ENCODE measurements at places on chromosomes 12 and 14. TPM values are rescaled to one million over a fixed set of nuclear protein-coding genes. Genes with fewer than 3 reads are reported as not detected.

The TEX52 gene
- polyA plus RNA-seq = not detected

The KLHL33 gene
- polyA plus RNA-seq = 0.08 TPM

The CCDC38 gene
- 0.05 TPM for polyA plus RNA-seq

The P2RX7 gene
- polyA plus RNA-seq = 11.4 TPM

The RASSF9 gene
- polyA plus RNA-seq = 2.3 TPM

The FIGNL2 gene
- polyA plus RNA-seq = 0.71 TPM

The KRT83 gene
- polyA plus RNA-seq = not detected

The ABCD2 gene
- 0.13 TPM for polyA plus RNA-seq

The RIPK3 gene
- polyA plus RNA-seq = 23.4 TPM

The JAG2 gene
- polyA plus RNA-seq = 23.6 TPM

DNA sequence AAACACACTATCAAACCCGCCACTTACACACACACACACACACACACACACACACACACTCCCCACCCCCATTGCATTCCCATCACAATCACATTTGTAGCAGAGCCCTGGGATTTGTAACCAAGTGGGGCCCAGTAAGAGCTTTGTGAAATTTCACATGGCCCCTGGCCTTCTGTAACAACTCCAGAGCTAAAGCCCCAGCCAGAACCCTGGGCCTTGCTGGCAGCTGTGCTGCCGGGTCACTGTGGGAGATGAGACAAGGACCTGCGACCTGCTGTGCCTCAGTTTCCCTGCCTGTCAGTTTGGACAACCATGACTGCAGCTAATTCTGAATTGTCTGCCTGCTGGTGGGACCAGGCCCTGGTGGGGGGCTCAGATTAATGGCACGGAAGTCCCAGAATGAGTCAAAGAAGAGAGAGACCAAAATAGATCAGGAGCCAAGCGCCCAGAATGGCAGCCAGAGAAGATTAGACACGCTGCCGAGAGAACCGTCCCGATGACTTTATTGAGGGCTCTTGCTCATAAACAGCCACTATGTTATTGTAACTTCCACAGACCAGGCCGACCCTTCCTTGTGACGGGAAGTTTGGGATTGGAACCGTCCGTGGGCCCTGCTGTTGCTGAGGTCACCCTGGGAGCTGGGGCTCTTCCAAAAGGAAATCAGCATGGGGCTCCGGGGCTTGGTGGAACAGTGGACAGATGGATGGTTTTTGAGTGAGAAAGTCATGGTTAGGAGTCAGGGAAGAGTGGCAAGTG is 123.1 kb downstream of the ZFP36L1 start:
- no peak for DNase-seq

DNA sequence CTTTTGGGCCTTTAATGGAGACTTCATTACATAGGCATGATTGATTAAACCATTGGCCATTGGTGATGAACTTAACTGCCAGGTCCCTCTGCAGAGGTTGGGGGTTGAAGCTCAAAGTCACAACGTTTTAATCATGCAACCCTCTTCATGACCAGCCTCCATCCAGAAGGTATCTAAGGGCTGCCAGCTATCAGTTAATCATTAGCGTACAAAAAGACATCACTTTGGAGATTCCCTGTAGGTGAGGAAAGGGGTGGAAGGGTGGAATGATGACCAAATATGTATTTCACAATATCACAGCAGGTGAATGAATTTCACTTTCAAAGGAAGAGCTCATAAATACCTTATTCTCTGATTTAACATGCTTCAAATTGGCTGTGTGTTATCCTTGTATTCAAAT is 92.0 kb downstream of the MIPOL1 start:
- DNase-seq = no peak

GRCh38 chr14:25463480-25463879 is 413.5 kb upstream of the STXBP6 start:
- no peak for DNase-seq

- no peak for DNase-seq
Measured at GRCh38 chr12:71183846-71184245, 26.0 kb upstream of the TSPAN8 start.

- peak; percentile 66 for DNase-seq
Measured at GRCh38 chr12:116066381-116067230, 210.9 kb downstream of the MED13L start.

DNA sequence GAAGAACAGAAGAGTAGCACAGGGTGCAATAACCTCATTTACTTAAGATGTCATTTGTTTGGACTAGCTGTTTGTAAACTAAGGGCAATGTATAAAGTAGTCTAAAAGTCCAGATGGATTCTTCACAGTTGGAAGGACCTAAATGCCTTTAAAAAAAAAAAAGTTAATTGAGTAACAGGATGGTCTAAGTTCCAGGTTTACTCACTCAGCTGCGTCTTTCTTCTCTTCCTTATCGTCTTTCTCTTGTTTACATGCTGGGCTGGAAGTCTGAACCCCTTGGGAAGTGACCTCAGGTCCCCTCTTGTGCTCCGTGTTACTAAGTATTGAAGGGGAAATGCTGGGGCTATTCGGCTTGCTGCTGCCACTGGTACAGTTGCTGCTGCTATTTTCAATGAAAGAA is 82.5 kb downstream of the SH2B3 start:
- DNase-seq = peak; percentile 4

- DNase-seq = peak; percentile 91
Measured at GRCh38 chr12:128381541-128381940, 114.6 kb downstream of the TMEM132C start.

GRCh38 chr14:29236848-29237247 is 470.3 kb downstream of the FOXG1 start:
- no peak for DNase-seq

DNA sequence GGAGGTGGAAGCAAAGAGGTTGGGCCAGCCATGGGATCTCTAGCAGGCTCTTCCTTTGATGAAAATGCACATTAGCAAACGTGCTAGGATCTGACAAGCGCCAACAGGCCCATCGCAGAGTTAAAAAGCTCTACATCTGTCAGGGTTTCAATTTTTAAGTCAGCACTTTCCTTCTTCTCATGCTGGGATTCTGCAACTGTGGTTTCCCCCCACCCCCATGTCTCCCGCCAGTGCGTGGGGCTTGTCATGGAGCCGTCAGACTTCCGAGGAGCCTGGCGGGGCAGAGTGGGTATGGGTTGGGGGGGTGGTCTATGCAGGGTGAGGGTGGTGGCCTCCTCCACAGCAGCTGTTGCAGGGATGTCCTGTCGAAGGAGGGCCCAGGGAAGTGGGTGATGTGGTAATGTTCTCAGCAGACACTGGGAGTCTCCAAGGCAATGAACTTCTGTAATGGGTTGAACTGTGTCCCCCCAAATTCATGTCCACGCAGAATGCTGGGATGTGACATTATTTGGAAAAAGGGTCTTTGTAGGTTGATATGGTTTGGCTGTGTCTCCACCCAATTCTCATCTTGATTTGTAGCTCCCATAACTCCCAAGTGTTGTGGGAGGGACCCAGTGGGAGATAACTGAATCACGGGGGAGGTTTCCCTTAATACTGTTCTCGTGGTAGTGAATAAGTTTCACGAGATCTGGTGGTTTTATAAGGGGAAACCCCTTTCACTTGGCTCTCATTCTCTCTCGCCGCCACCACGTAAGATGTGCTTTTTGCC is 115.2 kb upstream of the MAP1LC3B2 start:
- DNase-seq = no peak

DNA sequence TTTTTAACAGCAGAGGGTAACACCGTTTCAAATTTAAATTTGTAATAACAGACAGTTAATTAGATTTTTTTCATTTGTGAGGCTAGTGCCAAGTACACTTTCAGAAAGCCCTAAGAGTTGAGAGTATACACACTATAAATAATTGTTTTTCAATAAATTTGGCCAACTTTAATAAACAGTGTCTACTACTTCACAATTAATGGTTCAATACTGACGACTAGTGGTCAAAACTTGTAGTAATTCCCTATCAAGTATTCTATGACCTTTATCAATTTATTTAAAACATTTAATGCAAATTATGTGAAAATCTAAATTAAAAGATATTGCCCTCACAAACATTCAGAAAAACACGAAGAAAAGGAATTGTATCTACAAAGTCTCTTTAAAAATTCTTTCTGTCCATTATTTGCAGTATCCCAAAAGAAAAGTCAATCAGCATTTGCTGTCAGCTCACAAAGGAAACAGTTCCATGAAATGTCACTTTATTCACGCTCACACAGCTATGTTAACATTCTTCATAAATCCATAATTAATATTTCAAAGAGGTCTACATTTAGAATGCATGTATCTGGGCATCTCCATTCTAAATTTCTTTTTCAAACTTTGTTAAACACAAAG is 91.2 kb downstream of the CEP128 start:
- DNase-seq = no peak

GRCh38 chr12:69252033-69252432 is 12.7 kb downstream of the CPSF6 start:
- DNase-seq = no peak

- DNase-seq = peak; percentile 13
Measured at GRCh38 chr12:71392521-71393145, 47.0 kb upstream of the LGR5 start.

GRCh38 chr12:67096533-67097318 is 172.4 kb upstream of the CAND1 start:
- DNase-seq = no peak

GRCh38 chr12:108016022-108016564 is 113.0 kb upstream of the WSCD2 start:
- no peak for DNase-seq

- DNase-seq = no peak
Measured at GRCh38 chr12:25976289-25976688, 17.8 kb downstream of the RASSF8 start.

DNA sequence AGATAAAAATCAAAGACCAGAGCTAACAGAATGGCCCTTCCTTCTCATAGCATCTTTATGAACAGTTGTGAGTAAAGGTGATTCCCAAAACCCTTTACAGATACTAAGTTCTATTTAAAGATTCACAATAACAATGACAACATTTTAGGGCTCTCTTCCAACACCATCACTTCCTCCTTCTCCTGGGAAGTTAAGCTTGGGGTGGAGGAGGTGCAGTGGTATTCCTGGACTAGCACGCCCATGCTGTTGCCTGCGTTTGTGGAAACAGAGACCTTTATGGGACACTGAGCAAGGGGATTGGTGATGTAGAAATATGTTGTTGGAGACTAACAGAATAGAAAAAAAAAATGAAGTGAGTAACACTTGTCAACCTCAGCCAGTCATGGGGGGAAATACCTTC is 22.5 kb downstream of the SYNE2 start:
- DNase-seq = peak; percentile 39

GRCh38 chr12:44357494-44357893 is 518.6 kb downstream of the NELL2 start:
- no peak for DNase-seq

DNA sequence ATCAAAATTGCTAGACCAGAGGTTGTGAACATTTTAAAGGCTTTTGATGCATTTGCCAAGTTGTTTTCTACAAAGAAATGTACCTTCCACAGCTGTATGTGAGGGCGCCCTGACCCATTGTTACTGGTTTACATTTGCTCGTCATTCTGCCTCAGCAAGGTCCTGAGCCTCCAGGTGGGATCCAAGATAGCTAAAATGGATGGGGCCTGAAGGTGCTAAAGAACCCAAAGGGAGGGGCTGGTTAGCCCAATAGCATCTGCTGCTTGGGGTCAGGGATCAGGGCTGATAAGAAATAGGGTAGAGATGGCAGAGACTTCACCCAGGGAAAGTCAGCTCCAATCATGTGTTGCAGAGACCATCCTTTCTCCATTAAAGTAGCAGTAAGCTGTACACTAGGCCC is 43.1 kb downstream of the GALNT16 start:
- DNase-seq = no peak

- DNase-seq = no peak
Measured at GRCh38 chr12:45655186-45655585, 74.3 kb upstream of the ARID2 start.

- no peak for DNase-seq
Measured at GRCh38 chr14:101813171-101813759, 51.8 kb downstream of the PPP2R5C start.

DNA sequence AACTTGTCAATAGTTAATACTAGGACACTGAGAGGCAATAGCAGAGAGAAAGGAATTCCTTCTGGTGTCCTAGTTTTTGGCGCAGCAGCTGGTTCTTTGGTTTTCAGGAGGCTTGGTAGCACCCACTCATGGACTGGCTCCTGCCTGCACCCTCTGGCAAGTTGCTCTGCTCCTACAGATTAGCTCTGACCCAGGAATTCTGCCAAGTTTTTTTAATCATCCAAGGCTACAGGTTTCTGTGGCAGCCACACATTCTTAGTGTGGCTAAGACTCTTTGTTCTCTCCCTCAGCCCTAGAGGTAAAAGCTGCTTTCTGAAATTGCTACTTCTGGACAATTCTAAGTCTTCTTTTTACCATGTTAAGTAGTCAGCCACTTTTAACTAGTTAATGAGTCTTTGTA is 72.0 kb upstream of the FKBP4 start:
- DNase-seq = no peak

DNA sequence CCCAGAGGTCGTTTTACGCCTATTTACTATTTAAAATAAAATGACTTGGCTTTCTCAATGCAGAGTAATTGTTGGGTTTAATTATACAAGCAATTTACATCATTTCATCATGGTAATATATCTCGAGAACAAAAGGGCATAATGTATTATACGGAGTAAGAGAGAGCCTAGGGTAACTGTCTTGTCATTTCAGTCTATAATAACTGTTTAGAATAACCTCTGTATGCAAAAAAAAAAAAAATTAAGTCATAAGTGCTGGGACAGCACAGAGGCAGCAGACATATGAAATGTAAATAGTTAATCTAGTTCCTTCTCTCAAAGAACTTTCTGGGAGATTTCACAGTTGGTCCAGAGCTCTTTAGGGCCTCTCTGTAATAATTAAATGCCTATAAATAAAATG is 284.9 kb downstream of the TMTC2 start:
- DNase-seq = no peak

- no peak for DNase-seq
Measured at GRCh38 chr14:52328276-52328675, 14.2 kb downstream of the PTGER2 start.

- DNase-seq = no peak
Measured at GRCh38 chr14:80364274-80364673, 153.0 kb upstream of the DIO2 start.

DNA sequence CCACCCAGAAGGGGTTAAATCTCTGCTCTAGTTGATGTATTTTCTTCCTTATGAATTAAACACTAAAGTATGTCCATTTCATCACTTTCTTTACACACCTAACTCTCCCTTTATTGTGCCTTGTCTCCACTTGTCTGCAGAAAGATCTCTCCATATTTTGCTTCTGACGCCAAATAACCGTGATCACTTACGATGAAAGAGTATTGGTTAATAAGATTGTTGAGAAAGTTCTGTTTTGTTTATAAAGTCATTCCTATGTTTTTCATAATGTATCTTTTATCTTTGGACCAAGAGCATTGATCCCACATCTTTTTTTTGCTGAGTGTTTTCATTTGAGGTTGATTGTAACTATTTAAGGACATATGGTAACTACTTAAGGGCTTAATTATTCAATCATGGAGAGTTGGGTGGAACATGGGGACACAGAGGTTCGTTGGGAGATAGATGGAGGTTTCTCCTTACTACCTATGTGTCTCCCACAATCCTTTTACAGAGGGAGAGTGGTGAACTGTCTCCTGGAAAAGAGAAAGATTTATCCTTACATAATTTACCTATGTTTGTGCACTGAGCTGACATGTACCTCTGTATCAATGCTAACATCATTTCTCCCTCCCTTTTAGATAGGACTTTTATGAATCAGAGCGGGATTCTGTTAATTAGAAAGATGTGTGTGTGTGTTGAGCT is 120.7 kb upstream of the SLC38A2 start:
- no peak for DNase-seq
